Islet precursor cell (in vitro differentiated cells): ENCODE measurements at places on chromosomes 2 and 18.

- no peak for DNase-seq
These were observed 197.8 kb downstream of the MEMO1 start for GRCh38 chr2:31813016-31813415.

DNA sequence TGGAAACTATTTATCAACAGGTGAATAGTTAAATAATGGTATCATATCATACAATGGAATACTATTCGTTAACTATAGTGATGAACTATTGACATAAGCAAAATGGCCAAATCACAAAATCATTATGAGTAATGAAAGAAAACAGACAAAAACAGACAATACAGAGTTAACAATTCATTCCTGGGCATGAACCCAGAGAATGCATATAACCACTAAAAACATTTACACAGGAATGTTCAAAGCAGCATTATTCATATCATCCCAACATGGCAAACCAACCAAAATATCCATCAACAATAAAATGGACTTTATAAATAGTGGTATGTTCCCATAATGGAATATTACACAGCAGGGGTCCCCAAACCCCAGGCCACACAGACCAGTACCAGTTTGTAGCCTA is 131.2 kb upstream of the CYP1B1 start:
- DNase-seq = no peak

DNA sequence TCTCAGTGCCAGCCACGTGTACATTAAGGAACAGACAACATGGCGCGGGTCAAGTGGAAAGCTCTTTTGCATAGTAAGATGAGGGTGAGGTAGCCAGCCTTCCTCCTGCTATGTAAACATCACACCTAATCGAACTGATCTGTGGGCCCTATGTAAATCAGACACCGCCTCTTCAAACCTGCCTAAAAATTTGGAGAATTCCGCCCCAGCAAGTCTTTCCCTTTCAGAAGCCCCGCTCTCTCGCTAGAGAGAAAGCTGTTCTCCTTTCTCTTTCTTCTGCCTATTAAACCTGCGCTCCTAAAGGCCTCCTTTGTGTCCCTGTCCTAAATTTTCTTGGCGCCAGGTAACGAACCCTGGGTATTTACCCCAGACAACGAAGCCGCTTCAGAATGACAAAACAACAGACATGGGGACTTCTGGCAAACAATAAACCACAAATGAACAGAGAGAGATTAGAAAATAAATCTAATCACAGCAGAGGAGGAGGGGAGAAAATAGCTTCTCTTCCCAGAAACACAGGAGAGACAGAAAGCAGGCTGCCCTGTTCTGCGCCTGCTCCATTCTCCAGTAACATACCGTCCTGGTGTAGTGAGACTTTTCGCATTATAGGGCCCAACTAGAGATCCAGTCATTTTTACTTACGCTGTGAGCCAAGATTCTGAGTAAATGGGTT is 31.9 kb upstream of the CYP1B1 start:
- peak; percentile 68 for DNase-seq

- DNase-seq = no peak
These were observed 80.4 kb downstream of the LPIN2 start for GRCh38 chr18:2932247-2933181.

DNA sequence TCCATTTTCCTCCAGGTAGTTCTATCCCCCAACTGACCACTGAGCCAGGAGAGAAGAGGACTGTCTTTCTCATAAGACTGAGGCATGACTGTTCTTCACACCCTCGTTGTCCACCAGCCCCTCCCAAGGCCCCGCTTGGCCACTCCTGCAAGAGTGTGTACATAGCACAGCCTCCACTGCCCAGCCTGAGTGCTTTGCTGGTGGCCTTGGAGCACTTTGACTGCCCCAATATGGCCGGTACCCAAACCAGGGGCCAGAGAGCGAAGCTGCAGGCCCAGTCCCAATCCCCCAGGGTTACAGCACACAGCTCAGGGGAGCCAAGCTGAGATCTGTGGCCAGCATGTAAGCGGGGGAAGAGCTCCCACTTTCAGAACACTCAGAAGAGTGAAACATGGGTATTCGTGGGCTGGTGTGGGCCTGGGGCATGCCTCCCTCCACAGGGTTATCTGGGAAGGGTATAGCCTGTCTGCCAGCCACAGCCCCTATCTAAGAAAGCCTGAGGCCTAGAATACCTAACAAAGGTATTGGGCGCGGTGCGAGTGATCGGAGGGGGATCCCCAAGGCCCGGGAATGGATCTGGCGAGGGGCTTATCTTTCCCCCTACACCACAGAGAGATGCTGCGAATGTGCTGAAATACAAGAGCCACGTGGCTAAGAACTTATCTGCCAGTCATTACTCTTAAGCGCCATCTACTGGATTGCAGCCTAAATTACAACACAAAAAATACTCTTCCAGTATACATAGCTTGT is 163.8 kb downstream of the WDPCP start:
- peak; percentile 48 for DNase-seq

DNA sequence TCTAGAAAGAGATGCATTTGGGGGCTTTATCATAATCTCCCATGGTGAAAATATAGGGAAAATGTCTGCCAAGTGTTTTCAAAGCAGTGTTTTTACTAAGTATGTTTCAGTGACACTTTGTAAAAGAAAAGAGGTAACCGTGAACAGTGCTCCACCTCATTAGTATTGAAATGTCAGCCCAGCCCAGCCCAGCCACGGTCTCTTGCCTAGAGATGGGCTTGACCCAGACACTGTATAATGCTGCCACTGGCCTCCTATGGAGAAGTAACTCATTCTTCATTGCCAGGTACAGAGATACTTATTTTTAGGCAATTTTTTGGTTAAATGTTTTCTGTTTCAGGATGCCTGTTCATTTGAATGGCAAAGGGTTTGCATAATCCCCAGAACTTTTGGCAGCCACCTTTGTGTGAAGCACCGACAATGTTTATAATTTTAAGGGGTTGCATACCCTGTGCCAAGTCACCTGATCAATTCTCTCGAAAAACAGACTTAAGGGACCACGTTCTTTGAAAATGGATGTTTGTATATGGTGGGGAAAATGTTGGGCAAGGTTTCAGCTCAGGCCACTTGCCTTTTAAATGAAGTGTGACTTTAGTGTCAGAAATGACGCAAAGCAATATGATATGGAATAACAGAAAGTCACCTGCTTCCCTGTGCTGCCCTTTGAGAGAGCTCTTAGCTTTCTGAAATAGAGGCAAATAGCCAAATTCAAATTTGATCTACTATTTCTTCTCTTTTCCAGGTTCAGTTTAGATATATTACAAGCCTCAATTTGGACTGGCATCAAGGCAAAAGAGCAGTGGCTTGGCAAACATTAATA is 314.5 kb upstream of the RGPD4 start:
- DNase-seq = no peak

- DNase-seq = no peak
These were observed 59.4 kb upstream of the UPP2 start for GRCh38 chr2:158042245-158042644.

DNA sequence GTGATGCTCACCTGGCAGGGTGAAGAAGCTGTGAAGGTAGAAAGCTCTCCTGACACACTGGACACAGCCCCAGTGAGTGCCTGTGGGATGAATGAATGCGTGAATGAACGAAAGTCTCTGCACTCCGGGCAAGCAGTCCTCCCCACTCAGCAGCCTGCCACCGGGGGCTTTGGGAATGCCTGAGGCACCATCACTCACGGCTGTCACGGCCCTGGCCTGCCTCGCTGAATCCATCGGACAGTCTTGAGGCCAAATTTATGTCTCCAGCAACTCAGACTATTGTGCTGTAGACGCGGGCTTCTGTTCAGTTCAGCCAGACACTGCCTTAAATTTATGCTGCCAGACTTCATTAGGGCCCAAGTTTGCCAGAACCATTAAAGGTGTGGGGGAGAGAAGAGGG is 62.9 kb upstream of the TEX51 start:
- no peak for DNase-seq

DNA sequence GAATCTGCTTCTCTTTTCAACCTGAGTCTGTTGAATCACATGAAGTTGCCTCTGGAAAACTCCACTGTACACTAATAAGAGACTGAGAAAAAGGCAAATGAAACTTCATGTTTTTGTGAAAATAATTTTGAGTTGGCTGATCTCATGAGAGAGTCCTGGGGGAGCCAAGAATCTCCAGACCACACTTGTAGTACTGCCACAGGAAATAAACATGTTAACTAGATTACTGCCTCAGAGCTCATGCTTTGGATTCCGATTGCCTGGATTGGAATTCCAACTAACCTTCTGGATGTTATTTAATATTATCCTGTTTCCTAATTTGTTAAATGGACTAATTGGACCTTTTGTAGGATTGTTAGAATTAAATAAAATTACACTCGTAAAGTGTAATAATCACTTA is 25.2 kb downstream of the NUP35 start:
- no peak for DNase-seq

GRCh38 chr2:235135990-235136561 is 184.3 kb downstream of the SH3BP4 start:
- DNase-seq = peak; percentile 85

GRCh38 chr2:197258580-197258979 is 52.0 kb downstream of the ANKRD44 start:
- no peak for DNase-seq

DNA sequence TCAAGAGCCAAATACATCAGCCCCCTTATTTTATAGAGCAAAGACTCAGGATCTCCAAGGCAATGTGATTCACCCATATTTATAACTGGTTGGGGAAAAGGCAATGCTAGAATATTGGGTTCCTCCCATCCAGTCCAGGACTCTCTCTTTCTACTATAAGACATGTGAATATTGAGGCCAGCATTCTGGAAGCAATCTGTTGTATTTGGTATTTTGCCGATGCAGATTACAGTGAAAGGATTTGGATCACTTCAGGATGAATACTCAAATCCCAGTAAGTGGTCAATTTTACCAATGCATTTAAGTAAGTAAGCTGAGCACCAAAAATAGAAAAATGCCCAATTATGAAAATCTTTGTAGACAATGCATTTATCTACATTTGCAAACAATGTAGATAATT is 1834.7 kb upstream of the PIK3C3 start:
- no peak for DNase-seq

GRCh38 chr2:32756074-32756727 is 128.4 kb downstream of the TTC27 start:
- DNase-seq = no peak

GRCh38 chr2:130756053-130756873 is 923 bp downstream of the AMER3 start:
- DNase-seq = peak; percentile 74

GRCh38 chr18:45290364-45290763 is 324.9 kb upstream of the SLC14A2 start:
- DNase-seq = no peak

DNA sequence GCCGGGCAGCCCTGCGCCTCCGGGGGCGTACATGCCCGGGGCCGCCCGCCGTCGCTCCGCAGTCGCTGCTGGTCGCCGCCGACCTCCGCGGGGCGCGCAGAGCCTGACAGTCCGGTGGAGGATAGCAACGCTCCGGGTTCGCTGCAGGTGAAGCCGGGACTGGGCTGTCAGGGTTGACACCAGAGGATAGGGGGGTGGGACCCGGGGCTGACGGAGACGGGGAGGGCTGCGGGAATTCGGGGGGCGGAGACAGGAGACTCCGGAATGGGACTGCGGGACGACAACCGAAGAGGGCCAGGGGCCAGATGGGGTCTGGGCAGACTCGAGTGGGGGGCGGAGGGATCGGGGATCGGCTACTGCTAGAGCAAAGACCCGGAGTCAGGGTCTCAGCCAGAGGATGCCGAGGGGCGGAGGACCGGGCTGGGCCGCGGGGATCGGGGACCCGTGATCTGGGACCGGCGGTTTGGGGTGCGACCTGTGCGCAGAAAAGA is 403 bp downstream of the TMEM127 start:
- DNase-seq = peak; percentile 64

GRCh38 chr2:175101514-175101913 is 66.5 kb downstream of the ATF2 start:
- DNase-seq = no peak

DNA sequence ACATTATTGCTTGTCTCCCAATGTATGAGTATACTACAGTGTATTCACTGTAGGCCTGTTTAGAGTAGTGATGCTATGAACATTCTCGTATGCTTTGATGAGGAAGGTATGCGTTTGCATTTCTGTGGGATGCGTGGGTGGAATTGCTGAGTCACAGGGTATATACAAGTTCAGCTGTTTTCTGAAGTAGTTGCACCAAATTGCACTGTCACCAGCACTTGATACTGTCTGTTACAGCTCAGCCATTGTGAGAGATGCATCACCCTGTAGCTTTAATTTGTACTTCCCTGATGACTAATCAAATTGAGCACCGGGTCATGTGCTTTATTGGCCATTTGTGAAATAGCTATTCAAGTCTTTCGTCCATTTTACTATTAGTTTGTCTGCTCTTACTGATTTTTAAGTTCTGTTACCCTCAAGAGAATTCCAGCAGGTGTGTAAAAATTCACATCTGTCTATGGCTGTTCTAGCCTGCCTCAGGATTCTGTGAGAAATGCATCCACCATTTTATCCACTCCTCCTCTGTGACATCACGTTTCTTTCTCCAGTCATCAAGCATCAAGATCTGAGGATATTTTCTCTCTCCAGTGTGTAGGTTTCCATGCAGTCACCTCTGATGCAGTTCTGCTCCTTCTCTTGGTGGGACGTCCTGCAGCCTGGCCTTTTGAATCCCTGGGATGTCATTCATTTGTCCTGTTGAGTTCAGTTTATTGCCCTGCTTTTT is 72.5 kb downstream of the DGKD start:
- peak; percentile 75 for DNase-seq

DNA sequence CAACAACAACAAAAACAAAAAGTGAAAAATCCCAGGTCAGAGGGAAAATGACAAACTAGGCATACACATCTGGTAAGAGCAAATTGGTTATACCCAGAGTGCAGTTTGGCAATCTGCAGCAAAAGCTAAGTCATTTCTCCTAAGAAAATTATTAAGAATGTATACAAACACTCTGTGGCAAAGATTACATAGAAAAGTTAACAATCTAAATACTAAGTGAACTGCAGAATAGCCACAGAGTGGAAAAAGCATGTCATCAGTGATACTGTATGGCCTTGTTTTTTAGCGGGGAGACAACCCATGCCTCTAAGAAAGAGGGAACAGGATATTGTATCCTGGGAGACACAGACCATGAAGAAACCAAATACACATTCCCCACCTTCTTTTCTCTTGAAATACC is 136.0 kb upstream of the ITGB6 start:
- DNase-seq = no peak

- DNase-seq = no peak
These were observed 15.1 kb downstream of the SPTBN1 start for GRCh38 chr2:54471221-54471711.
